ENCODE measurements at places on chromosomes 16 and 17.
A peak's percentile ranks its signal among the peaks of the same experiment; 100 is the strongest.

- no peak for DNase-seq
Measured at GRCh38 chr17:57625957-57626356, 119.1 kb downstream of the CCDC182 start.

DNA sequence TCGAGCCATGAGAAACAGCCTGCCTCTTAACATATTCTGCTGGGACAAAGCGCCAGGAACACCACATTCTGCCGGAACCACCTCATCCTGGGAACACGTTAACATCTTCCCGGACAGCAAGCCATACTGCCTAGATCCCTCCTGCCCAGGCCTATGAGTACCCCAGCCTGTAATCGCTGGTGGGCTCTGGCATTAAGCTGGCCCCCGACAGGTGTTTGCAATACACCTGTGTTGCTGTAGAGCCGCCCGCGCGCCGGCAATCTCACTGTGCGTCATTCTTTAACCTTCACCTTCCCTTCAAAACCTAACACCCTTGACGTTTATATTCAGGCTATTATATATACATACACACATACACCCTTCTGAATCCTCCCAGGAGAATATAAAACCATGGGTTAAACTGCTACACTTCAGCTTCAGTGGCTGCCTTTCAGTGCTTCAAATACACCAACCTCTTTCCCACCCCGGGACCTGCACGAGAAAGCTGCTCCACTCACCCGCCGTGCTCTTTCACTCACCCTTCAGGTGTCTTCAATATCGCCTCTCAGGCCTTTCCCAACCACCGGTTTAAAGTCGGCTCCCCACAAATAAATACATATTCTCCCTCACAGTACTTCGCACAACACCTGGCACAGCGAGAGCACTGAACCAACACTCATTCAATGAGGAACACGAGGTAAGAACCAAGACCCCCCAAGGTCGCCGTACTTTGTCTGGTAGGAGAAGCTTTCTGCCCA, 1.0 kb upstream of the ENDOV start:
- DNase-seq = no peak

- no peak for DNase-seq
Measured at GRCh38 chr17:38750044-38750311, 1.8 kb upstream of the PCGF2 start.

- DNase-seq = no peak
Measured at GRCh38 chr16:85492295-85492864, 120.7 kb upstream of the GSE1 start.

DNA sequence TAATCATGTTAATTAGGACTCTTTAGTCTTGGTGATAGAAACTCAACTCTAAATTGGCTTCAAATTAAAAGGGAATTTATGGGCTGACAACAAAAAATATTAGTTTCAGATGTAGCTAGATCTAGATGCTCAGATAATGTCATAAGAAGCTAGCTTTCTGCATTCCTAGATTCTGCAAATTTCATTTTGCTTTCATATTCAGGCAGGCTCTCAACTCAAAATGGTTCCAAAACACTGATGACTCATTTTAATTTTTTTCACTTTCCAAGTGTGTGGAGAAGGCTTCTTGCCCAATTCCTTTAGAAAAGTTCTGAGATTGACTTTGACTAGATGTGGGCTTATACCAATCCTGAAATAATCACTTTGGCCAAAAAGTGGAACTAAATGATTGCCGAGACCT, 236.7 kb upstream of the GOT2 start:
- no peak for DNase-seq

GRCh38 chr17:7421186-7421585, 1.1 kb downstream of the SPEM1 start:
- no peak for DNase-seq

GRCh38 chr17:30332057-30332542, 1.8 kb downstream of the TMIGD1 start:
- peak; percentile 82 for DNase-seq

- DNase-seq = no peak
Measured at GRCh38 chr17:29653995-29654714, 31.4 kb upstream of the CORO6 start.

DNA sequence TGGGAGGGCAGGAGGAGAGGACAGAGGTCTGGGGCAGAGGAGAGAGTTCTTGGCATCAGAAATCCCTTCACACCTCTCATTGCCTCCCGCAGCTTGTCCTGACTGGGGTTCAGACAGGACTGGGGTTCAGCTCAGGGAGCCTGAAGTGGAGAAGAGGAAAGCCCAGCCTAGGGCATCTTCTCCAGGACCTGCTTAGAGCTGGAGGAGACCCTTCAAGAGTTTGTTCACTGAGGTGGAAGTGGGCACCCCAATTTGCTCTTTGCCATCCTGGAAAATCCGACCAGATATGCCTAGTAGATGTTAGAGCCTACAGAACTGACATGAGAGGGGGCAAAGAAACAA, 2.0 kb downstream of the HOXB3 start:
- no peak for DNase-seq

DNA sequence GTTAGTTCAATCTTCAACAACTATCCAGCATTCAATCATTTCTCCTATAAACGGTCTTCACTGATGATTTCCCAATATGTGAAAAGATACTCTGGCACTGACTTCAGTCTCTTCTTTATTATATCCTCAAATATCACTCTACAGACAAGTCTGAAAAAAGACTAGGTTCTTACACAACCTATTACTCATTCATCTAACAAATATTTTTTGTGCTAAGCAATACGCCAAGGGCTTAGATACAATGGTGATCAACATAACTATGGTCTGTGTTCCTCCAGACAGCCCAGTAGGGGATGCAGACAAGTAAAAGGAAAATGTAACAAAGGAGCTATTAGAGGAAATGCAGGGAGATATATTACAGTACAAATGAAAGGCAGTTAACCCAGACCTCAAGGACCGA, 63.9 kb downstream of the MYO1D start:
- DNase-seq = no peak

DNA sequence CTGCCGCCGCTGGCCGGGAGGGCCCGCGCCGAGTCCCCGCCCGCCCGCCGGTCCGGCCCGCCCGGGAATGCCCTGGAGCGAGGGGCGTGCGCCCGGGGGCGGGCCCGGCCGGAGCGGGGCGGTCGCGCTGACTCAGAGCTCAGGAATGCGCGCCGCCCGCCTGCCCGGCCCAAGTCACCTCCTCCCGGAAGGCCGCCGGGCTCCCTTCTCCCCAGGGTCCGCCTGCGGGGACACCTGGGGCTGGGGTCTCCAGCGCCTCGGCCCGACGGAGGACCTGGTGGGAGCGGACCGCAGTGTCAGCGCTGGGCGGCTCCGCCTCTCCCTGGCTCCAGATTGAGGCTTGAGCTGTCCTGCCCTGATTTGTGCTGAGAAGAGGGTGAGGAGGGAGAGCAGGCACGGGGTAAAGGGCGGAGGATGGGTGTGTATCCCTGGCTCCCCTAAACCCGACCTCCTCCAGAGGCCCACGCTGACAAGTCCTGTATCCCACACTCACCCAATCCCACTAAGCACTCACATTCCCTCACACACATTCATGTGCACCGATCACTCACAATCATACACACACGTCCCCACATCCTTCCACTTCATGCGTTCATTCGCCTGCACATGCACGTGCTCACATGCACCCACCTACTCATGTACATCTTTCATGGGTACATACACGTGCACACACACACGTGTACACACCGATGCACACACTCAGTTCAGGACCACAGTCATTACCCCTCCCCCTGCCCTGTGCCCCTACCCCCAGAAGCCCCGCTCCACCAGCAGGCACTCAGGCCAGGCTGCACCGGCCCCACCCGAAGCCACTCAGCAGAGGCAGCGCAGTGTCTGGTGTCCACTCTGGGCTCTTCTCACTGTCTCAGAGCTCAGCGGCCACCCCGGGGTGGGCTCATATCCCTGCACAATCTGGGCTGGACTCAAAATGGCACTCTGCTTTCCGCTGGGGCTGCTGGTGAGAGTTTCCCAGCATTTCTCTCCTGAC, at the start of gene RHBDF1:
Gene RHBDF1, minus strand, starts transcription at position 71 of the 988 bp plus-strand sequence. CDS start 7,616 bp downstream, outside the sequence.
- DNase-seq = no peak

GRCh38 chr16:4505356-4506147, 29.4 kb downstream of the HMOX2 start:
- DNase-seq = peak; percentile 94

GRCh38 chr17:78925234-78925633, at the start of gene TIMP2:
Gene TIMP2 (minus strand): TSS chr17:78925387. CDS start chr17:78925088, 299 bp downstream.
- DNase-seq = peak; percentile 85

GRCh38 chr17:3953542-3953941, 10.7 kb downstream of the ATP2A3 start:
- no peak for DNase-seq

All from CD4-positive, alpha-beta T cell treated with Interleukin-4 for 1 hour (primary cell).